IMR-90 (cell line): ENCODE measurements at places on chromosomes 5 and 9.
A peak's percentile ranks its signal among the peaks of the same experiment; 100 is the strongest.

GRCh38 chr5:141488591-141489561 lies at the start of gene PCDHGC5:
Gene PCDHGC5, plus strand, starts transcription at chr5:141489081. Its CDS starts 160 bp downstream, at chr5:141489241.
- DNase-seq: peak; percentile 87

DNA sequence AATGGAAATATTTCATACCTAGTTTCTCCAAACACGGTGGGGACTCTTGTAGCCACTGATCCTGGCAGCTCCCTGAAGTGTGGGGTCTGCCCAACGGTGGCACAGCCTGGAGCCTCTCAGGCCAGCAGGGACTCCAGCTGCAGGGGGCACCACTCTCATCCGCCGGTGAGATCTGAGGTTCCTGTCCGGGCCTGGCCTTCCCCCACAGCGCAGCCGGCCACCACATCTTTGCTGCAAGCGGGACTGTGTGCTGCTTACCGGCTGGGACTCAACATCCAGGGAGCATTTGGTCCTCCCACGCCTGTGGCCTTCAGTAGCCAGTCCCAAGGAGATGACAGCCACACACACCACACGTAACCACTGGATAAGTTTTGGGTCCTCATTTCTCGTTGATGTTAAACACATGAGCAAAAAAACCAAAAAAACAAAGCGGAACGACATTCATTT lies 7.7 kb upstream of the NKX2-5 start:
- no peak for DNase-seq

DNA sequence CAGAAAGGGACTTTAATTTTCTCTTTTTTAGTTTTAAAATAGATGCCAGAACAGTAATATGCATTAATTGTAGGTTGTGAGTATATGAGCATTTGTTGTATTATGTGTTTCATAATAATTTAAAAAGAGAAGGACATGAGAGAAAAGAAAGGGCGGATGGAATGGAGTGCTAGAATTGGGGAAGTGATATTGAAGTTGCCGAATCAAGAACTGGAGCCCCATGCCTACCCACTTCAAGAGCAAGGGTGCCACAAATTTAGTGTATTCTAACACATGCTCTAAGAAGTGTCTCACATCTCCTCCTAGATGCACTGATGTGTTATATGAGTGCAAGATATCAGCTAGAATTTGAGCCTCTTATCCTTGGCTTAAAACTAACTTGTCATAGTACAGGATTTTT lies 43.6 kb upstream of the FYB1 start:
- no peak for DNase-seq

- no peak for DNase-seq
Observed at GRCh38 chr5:164373876-164374275, 868.5 kb downstream of the MAT2B start.

DNA sequence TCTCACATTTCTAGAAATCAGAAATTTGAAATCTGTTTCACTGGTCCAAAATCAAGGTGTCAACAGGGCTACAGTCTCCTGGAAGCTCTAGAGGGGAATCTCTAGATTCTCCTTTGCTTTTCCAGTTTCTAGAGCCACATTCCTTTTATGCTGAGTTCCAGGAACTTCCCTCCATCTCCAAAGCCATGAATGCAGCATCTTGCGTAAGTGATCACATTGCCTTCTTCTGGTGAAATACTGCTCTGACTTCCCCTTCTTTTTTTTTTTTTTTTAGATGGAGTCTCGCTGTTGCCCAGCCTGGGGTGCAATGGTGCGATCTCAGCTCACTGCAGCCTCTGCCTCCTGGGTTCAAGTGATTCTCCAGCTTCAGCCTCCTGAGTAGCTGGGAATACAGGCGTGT lies 23.8 kb downstream of the GDA start:
- no peak for DNase-seq

DNA sequence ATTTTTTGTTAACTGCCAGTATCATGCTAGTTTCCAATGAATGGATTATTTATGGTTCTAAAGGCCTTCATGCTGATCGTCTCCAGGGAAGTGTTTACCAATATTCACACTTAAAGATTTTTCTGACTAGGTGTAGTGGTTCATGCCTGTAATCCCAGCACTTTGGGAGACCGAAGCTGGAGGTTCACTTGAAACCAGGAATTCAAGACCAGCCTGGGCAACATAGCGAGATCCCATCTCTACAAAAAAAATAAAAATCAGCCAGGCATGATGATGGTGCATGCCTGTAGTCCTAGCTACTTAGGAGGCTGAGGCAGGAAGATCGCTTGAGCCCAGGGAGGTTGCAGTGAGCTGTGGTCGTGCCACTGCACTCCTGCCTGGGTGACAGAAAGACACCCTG lies 43.5 kb downstream of the FAM13B start:
- DNase-seq: no peak

DNA sequence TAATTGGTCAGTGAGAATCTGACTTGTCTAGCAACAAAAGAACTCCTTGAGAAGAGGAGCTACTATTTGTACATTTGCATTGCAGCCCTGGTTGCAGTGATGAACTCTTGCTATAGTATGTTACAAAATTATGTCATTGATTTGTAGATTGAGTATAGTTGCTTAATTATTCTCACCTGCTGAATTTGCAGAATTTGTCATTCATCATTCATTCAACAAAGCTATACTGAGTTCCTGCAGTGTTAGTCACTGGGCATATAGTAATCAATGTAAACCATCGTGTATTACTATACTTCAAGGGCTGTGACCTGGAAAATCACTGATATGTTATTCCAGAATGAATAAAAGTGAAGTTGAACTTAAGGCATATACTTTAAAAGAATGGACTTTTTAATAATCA lies 50.1 kb downstream of the SLC1A3 start:
- no peak for DNase-seq

DNA sequence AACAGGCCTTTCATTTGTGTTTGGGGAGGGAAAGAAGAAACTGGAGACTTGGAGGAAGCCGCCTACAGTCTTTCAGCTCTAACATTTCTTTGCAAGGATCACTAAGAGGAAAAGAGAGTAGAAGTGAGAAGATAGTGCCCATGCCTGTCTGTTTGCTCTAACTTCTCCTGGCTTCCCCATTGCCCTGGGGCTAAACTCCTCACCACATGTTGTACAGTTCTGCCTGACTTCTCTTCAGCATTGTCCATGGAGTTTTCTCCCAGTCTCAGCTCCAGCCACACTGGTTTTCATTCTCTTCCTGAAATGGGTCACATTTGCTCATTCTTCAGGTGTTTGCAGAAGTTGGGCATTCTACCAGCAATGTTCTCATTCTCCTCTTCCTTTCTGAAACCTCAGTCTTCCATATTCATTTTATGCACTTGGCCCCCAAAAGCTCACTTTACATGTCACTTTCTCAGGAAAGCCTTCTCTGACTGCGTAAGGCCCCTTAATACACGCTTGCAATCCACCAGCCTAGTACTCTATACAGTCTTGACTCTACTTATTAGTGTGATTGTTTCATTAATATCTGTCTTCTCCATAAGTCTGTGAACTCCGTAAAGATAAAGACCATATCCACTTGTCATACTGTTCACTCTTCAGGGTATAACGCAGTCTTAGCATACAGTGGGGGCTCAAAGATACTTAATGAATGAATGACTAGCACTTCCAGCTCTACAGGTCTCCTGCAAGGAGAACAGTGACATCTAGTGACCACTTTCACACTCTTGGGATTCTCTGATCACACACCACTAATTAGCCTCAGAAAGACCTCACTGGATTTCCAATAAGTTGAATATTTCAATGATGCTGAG lies 40.2 kb upstream of the TRIM32 start:
- peak; percentile 61 for DNase-seq

GRCh38 chr5:17978954-17979353 lies 344.7 kb downstream of the TAF11L14 start:
- no peak for DNase-seq

GRCh38 chr9:71911908-71912335 lies 483 bp downstream of the C9orf85 start:
- DNase-seq: peak; percentile 28

GRCh38 chr5:44605926-44606325 lies 202.8 kb upstream of the MRPS30 start:
- DNase-seq: no peak

- DNase-seq: no peak
Observed at GRCh38 chr5:42300496-42300895, 122.7 kb upstream of the GHR start.

DNA sequence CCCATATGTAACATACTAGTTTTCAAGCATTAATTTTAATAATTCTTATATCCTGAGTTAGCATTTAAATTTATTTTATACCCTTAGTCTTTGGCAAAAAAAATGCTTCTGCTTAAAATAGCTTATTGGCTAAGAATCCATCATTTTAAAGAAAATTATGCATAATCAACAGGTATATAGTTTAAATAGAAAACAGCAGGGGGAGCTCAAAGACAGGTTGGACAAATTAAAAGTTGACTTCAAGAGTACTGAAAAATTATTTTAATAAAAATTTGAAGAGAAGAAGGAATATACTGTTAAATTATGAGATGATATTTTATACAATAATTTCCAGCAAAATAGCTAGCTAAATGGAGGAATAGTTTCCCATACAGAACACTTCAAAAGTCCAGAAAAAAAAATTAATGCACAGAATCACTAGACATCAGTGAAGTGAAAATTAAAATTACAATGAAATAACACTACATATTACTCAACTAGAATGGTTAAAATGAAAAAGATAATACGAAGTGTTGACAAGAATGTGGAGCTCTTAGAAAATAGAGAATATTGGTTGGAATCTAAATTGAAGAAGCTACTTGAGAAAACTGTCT lies 387.1 kb downstream of the PDE4D start:
- peak; percentile 28 for DNase-seq

DNA sequence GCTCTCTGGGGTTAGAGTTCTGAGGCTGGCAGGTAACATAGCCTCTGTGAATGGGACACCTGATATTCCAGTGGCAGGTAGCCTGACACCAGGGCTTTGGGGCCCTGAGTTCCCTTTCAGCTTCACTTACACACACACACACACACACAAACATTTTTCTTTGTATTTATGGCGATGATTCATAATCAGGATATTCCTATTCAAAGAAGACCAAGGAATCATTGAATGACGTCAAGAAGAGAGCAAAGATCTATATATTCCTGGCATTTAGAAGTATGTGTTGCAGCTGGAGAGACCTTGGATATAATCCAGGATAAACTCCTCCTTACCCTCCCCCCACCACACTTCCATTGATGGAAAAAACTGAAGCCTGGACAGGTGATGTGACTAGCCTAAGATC lies 7.9 kb upstream of the ENTREP1 start:
- DNase-seq: no peak

DNA sequence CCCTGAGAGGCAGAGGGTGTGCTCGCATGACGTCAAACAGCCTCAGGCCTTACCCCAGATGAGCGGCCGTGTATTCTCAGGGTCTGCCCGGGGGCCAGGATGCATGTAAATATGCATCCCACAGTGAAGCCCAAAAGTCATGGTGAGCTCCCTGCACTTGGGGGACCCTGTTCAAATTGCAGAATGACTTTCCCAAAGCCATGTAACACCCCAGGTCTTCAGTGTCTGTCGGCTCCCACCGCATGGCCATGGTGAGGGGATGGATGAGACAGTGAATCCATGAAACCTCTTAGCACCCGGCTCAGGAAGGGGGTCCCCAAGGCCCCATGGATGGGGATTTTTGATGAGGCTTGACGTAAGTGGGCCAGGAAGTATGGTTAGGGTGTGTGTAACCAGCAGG lies 9.3 kb upstream of the COL5A1 start:
- DNase-seq: no peak

- peak; percentile 21 for DNase-seq
Observed at GRCh38 chr5:19837536-19838174, 150.3 kb downstream of the CDH18 start.

- DNase-seq: no peak
Observed at GRCh38 chr9:108724652-108725051, 131.1 kb downstream of the ACTL7B start.

DNA sequence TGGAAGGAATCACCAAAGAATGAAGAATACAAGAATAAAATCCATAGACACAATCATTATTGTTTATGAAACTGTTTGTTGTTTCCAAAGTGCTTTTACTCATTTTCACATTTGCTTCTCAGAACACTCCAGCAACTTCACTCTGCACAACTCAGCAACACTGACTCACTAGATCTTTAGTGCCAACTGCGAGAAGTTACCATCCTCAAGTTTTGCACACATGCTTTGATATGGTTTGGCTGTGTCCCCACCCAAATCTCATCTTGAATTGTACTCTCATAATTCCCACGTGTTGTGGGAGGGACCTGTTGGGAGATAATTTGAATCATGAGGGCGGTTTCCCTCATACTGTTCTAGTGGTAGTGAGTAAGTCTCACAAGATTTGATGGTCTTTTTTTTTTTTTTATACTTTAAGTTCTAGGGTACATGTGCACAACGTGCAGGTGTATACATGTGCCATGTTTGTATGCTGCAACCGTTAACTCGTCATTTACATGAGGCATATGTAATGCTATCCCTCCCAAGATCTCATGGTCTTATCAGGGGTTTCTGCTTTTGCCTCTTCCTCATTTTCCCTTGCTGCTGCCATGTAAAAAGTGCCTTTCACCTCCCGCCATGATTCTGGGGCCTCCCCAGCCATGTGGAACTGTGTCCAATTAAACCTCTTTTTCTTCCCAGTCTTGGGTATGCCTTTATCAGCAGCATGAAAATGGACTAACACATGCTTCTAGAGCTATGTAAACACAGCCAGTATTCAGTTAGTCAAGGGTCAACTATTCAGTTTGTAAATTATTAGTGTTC lies 36.9 kb downstream of the CLINT1 start:
- DNase-seq: peak; percentile 70

- no peak for DNase-seq
Observed at GRCh38 chr5:1007681-1008450, 736 bp upstream of the NKD2 start.

- no peak for DNase-seq
Observed at GRCh38 chr5:6224406-6224805, 153.9 kb downstream of the MED10 start.

- peak; percentile 95 for DNase-seq
Observed at GRCh38 chr5:14105718-14106410, 37.3 kb upstream of the TRIO start.

- DNase-seq: no peak
Observed at GRCh38 chr9:120698766-120699165, 15.5 kb downstream of the MEGF9 start.

DNA sequence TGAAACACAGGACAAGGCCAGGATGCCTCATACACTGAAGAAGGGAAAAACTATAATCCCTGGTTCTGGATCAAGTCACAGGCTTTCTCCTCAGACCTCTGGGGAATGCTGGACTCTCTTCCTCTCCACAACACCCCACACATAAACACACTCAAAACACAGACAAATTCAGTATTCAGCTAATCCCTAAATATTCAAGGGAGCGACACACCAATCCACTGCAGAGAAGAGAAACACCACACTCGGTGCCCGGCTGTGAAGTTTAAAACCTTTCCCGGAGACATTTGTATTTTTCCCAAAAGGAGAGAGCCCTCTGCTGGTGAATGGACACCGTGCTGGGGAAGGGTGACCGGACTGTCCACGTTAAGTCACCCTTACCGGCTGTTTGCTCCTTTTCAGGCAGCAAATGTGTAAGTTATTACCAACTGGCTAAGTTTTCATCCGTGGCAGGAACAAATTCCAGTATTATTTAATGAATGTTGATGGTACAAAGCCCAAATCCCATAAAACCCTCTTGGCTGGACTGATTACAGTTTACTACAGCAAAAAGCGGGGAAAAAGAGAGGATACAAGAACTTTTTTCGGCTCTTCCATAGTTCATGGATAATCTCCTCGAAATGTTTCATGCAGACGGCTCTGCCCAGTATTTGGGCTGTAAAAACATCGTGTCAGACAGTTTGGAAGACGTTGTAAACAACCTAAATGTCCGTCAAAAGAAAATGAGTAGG lies 130.9 kb upstream of the SLC30A5 start:
- DNase-seq: peak; percentile 52
